RKO (cell line): ENCODE measurements at places on chromosomes 2 and 18.

DNA sequence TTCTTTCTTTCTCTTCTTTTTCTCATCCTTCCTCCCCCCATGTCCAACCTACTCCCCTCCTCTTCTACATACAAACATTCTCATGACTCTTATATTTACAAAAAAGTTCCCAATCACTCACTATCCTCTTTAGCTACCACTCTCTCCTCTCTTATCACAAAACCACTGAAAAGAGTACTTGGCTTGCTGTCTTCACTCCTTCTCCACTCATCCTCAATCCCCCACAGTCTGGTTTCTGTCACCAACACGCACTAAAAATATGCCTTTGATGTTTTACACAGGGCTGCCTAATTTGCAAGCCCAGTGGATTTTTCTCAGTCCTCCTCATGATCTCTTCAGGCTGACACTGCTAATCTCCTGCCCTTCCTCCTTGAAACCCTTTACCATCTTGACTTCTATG is 159.5 kb downstream of the TNS1 start:
- DNase-seq = no peak

GRCh38 chr18:10322004-10322403 is 132.4 kb upstream of the APCDD1 start:
- no peak for DNase-seq

- peak; percentile 76 for DNase-seq
Measured at GRCh38 chr2:55779459-55780421, 86.1 kb upstream of the PNPT1 start.

DNA sequence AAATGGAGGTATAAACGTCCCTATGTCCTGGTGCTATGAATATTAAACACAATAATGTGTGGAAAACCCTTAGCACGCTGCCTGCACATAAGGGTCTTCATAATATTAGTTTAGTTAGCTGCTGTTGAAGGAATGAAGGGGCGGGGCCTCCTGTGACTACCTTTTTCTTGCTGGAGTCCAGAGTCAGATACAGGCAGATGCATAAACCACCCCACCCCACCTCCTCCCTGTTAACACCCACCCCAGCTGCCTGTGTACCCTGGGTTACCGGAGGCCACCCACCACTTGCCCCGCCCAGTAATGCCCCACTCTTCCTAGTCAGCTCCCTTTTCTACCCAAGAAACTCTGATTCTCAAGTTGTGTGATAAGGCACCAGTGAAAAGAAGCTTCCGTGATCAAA is 158.4 kb downstream of the EN1 start:
- DNase-seq = no peak

- no peak for DNase-seq
Measured at GRCh38 chr2:241772063-241772499, 4.5 kb upstream of the GAL3ST2 start.

DNA sequence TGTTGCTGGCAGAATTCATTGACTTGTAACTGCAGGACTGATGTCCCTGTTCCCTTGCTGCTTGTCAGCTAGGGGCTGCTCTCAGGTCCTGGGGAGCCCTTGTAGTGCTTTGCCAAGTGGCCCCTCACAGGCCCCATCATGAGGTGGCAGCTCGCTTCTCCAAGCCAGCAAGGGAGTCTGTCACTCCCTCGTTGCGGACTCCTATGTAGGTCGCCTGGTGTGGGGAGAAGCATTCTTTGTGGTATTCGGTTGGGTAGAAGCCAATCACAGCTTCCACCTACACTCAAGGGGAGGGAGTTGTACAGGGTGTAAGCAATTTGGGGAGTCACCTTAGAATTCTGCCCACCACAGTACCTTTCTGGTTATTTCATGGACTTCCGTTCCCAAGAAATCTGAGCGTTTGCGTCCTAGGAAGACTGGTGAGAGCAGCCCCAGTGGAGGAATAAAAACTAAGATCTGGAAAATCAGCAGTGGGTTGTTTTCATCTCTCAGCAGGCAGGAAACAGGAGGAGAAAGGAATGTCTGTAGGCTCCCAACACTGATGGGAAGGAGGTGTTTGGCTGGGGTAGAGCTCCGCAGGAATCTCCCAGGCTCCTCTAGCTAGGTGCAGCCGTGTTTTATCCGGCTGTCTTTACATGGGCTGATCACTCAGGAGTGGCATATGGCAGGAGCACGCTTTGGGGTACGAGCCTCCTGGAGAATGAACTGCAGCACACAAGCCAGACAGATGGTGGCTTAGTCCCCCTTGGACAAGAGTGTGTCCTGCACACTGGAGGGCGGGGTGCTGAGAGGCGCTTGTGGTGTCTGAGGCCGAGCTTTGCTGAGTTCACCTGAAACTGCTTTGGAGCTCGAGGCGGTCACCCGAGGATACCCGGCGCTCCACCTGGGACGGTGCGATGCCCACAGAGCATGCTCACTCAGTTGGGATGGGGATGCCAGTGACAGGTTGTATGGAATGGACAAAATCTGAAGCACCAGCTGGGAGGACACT is 58.3 kb downstream of the LDLRAD4 start:
- no peak for DNase-seq

- no peak for DNase-seq
Measured at GRCh38 chr2:238645095-238645494, 202.8 kb upstream of the TWIST2 start.

DNA sequence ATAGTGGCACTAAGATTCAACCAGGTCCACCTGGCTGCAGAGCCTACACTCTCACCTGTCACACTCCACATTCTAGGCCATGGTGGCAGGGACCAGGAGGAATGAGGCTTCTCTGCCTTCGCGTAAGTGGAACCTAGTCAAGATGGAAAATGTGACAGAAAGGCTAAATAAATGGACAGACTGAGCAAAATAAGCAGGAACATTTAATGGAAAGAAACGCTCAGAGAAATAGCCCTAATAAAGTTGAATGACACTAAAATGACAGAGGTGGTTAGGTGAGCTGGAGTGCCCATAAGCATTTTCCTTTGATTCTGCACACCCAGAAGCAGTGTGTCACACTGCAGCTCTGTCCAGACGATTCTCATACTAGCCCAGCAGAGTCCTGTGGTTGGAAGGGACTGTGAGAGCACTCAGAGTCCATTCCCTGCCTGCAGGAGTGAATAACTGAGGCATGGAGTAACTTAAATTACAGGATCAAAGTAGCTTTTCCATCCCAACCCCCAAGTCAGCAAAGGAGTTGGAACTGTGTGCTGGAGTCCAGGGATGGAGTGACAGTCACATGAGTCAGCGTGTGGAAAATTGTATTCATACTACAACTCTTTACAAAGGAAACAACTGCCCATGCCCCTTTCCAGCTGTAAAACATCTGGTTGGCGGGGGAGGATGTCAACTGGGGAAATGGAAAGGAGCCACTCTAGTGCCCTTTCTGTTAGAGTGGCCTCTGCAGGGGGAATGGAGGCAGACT is 105.4 kb upstream of the LGALSL start:
- DNase-seq = peak; percentile 51

DNA sequence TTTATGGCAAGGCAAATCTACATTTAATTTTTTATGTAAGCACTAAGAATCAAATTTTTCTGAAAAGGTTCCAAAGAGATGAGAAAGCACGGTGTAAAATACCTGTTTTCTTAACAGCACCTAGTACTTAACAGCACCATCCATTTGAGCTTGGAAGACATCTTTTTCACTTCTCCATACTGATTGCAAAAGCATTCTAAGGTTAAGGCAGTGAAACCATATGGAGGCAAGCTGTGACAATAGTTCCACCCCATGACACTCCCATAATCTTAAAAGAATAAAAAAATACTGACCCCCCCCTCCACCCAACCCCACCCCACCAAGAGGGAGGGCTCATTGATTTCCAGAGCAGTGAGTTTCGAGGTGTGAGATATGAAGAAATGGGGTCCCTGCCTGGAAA is 60.6 kb downstream of the ZCCHC2 start:
- DNase-seq = no peak

GRCh38 chr2:200147371-200147770 is 159.1 kb upstream of the SPATS2L start:
- DNase-seq = no peak

DNA sequence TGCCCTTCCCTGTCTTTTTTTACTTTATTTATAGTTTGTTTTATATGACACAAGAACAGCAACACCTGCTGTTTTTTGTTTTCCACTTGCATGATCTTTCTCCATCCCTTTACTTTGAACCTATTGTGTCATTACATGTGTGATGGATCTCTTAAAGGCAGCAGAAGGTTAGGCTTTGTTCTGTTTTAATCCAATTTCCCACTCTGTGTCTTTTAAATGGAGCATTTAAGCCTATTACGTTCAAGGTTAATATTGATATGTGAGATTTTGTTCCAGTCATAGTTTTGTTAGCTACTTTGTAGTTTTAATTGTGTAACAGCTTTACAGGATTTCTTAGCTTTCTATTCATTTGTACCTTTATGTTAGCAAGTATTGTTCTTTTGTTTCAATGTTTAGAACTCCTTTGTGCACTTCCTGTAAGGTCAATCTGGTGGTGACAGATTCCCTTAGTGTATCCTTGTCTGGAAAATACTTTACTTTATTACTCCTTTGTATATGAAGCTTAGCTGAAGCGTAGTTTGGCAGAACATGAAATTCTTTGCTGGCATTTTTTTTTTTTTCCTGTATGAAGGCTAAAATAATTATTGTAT is 1443.0 kb upstream of the LRRTM1 start:
- no peak for DNase-seq

DNA sequence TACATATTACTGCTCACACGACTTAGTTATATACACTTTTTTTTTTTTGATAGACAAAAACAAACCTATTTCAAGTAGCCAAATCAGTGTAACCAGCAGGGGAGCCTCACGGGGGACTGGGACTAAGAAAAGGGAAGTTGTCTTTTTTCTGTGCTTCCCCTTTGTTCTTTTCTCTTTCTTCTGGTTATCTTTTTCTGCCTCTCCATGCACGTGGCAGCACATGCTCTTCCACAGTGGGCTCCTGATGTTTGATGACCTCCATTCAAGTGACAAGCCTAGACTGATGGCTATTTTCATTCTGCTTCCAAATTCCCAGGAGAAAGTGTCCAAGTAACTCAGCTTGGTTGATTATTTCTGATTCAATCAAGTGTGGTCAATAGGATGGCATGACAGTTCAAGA is 98.2 kb upstream of the STK39 start:
- no peak for DNase-seq

DNA sequence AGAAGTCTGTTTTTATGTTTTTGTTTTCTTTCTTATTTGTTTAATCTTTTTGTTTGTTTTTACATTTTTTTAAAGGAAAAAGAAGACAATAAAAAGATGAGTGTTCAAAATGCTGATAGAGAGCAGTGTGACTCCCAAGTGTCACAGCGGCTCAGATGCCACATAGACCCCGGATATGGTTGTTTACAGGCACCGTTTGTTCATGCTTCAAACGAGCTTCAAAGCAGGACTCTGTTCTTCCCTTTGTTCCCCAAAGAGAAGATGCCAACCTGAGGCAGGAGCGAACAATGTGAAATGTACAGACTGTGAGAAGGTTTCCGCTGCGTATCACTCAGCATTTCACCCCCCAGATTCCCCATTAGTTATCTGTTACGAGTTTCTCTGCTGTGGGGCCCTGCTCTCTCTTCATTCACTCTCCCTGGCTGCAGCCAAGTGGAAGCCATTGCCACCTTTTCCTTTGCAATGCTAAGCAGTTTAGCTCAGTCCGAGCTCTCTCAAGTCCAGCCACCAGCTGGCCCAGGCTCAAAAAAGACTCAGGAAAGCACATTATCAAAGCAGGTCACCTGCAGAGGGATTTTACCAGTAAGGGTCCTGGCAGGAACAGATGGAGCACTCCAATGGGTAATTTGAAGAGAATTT is 36.4 kb upstream of the PHLPP1 start:
- no peak for DNase-seq

- no peak for DNase-seq
Measured at GRCh38 chr2:8153258-8153718, 528.6 kb upstream of the ID2 start.

GRCh38 chr2:119544939-119545475 is 758 bp downstream of the CFAP221 start:
- DNase-seq = no peak

DNA sequence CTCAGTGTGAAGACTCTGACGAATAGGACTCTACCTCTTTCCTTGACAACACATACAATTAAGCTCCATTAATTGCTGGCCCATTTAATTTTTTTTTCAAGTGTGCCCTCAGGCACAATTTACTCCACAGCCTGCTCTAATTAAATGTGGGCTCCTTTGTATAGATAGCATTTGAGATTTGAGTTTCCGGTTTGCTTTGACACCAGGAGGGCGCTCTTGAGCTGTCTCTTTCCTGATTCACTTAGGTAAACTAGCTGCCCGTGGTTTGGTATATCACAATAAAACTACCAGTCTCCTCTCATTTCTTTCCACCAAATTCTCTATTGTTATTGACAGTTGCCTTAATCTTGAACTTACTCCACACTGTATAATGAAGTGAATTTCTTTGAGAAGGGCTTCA is 666.0 kb downstream of the DSC3 start:
- peak; percentile 21 for DNase-seq

GRCh38 chr2:191165176-191165643 is 14.4 kb upstream of the STAT4 start:
- peak; percentile 68 for DNase-seq

DNA sequence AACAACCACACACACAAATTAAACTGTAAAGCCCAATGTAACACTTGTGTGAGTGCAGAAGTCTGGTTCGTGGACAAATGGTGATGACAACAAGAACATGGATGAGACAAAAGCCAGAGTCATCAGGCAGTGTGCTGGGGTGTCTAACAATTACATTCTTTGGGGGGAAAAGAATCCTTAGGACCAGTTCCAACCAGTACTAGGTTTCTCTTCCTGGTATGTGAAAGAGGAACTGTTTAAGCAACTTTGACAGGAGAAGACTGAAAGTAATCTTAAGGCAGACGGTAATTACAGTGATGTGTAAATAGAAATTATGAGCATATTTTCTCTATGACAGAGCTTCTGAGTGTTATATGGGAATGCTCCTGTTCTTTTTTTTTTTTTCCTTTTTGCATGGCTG is 133.4 kb downstream of the AFF3 start:
- no peak for DNase-seq

DNA sequence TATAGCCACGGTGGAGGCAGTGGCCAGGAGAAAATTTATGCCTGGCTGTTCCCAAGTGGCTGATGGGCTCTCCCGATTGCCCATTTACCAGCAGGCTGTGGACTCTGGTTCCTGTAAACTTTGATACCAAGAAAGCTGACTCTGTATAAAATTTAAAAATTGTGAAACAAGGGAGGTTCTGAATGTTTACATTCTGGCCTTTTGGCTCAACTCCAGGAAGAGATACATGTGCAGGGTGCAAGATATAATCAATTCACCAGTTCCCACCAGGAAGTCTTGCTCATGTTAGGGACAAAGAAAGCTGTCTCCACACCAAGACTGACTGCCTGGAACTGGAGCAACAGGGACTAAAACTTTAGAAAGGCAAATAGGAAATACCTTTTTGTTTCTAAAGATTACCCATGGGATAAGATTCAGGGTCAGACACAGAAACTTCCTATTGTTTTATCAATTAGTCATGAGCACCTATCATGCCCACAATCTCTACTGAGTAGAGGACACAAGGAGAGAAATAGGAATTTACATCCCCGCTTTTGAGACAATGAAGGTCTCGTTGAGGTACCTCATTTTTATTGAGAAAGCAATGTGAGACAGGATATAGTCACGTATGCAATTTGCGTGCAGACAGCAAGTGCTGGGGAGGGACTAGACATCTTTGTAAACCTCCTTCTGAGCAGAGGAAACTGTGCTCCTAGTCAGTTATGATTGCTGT is 123.5 kb downstream of the LIPG start:
- DNase-seq = no peak
